ENCODE measurements at places on chromosomes 3 and 15. TPM values are rescaled to one million over a fixed set of nuclear protein-coding genes. Genes with fewer than 3 reads are reported as not detected.

The PLSCR4 gene
- 15.9 TPM for polyA plus RNA-seq

The SHF gene
- polyA plus RNA-seq, result 15.3 TPM

The ZNF662 gene
- polyA plus RNA-seq, result 23.2 TPM

The CHRFAM7A gene
- polyA plus RNA-seq, result 1.6 TPM

The GPR149 gene
- not detected for polyA plus RNA-seq

- no peak for DNase-seq
These were observed 84.0 kb upstream of the OSBPL11 start for GRCh38 chr3:125679258-125679657.

GRCh38 chr3:1348547-1348946, 255.7 kb downstream of the CNTN6 start:
- no peak for DNase-seq

- no peak for DNase-seq
These were observed 158.6 kb downstream of the UACA start for GRCh38 chr15:70604666-70605315.

GRCh38 chr3:58948018-58948417, 101.8 kb downstream of the CFAP20DC start:
- DNase-seq, result no peak

DNA sequence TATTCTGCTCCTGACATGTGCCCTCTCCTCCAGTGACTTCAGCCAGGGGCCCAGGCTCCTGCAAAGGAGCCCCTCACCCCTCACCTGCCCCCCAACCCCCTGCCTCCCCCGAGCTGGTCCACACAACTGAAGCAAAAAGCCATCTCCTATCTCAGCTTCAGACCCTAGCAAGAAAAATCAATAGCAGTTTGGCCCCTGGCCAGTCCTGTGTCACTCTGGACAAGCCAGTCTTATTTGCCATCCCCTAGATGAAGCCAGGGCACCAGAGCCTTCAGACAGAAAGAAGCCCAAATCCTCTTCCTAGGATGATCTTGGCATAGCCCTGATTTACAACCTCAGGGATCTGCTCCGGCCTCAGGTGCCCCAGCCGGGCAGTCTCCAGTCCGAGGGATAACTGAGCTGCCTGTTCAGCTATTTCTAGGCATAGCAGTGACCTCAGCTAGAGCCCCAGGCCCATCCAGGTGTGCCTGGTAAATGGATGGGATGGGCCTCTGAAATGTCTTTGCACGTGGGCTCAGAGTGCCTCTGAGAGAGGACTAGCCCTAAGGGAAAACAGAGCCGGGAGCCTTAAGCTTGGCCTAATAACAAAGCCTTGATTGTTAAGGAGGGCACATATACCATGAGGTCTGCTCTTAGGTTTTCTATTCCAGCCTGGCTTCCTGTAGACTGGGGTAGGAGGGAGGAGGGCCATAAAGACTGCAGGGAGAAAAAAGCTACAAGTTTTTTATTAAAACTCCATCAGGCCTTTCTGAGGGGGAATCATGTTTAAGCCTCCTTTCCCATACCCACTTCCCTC, 242.0 kb downstream of the SHQ1 start:
- DNase-seq, result no peak

GRCh38 chr3:150168698-150169097, 198.0 kb upstream of the PFN2 start:
- no peak for DNase-seq

DNA sequence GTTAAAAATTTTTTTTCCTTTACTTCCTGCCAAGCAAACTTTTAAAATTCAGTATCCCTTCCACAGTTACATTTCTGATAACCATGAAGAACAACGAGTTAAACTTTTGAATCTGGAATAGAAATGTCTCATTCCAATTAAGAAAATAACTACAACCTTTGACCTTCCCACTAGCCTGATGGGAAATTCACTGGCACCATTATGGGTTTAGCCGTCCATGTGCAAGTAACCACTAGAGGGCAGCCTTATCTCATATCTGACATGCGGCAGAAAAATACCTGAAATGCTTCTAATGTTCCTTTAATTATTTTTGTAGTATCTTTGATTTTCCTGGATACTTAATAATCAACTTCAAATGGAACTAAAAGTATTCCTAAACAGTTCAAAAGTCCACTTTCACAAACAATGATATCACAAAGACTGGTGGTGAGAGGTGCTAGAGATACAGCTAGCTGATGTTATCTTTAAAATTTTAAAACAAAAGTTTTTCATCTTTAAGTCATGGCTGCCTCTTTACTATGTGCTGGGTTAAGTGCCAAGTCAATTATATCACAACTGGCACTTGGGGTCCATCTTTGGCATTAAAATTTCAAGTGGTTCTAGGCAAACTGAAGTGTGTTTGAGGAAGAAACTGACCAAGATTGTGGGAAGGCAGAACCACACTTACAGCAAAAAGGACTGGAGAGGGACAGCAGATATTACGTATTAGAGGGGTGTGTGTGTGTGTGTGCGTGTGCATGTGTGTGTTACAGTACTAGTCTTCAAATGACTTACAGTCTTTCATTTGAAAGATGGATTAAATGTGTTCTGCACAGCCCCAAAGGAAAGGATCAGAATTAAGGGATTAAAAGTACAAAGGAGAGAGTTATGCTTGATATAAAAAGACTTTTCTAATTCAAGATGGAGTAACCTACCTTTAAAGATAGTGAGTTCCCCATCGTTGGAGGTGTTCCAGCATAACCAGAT, 107.1 kb upstream of the ICE2 start:
- DNase-seq, result no peak

DNA sequence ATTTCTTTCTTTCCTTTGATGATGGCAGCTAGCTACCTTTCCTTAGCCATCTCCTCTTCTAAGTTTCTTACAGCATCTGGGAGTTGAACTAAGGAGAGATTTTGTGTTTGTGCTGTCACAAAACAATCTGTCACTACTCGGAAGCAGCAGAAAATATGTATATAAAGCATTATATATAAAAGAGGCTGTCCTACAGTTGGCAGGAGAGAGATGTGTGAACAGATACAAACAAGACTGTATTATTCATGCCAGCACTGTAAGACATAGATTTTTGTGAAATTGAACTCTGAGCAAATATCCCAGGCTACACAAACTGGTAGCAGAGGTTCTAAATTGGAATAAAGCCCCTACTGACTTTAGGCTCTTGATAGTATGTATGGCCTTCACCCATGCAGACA, 577.5 kb upstream of the NECTIN3 start:
- no peak for DNase-seq

Data from right renal cortex interstitium (tissue), 3 donors.